ENCODE measurements at places on chromosomes 1 and 21.
A peak's percentile ranks its signal among the peaks of the same experiment; 100 is the strongest.

- DNase-seq: no peak
Observed at GRCh38 chr1:158163000-158163947, 17.4 kb upstream of the CD1D start.

- DNase-seq: no peak
Observed at GRCh38 chr1:79550402-79550801, 543.9 kb upstream of the ADGRL4 start.

DNA sequence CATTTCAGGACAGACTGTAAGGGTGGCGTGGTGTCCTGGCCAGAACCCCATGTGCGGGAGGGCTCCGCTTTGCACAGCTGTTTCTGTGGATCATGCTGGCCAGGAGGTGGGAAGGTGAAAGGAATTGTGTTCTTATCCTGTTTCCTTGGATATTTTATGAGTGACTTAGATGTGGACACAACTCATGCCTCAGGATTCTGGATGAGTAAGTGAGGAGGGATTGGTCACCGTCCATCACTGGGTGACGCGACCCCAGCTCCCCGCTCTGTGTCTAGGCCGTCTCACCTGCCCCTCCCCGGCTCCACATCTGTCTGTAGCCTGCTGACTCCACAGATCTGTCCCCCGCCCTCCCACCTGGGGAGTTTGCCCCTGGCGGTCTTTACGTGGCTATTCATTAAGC is 48.8 kb downstream of the PIK3CD start:
- no peak for DNase-seq

- DNase-seq: peak; percentile 2
Observed at GRCh38 chr1:25902462-25902861, 3.8 kb downstream of the STMN1 start.

- no peak for DNase-seq
Observed at GRCh38 chr1:68401506-68401905, 48.2 kb downstream of the RPE65 start.

- DNase-seq: no peak
Observed at GRCh38 chr1:224671076-224671475, 55.0 kb downstream of the CNIH3 start.

DNA sequence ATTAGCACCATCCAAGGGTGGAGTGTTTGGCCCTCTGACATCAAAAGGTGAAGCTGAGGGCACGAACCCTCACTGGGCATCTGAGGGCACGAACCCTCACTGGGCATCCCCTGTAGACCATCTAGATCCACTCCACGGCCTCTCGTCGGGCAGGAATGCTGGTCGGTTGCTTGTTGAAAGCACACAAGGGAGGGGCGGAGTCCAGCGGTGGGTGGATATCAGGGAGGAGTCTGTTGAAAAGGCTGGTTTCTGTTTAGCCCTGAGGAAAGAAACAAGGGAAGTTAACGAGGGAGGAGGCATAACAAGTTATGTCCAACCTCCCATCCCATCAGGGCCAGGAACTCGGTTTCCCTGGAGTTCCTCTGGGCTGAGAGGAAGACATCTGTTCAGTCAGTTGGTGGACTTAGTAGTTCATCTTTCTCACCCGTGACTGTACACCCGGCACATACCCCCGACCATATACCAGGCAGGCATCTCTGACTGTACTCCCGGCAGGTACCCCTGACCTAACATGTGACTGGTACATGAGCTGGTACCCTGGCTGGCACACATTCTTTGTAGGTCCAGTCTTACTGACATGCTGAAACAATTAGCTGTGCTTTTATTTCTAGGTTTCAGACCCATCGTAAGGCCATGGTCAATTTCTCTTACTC is 32.1 kb upstream of the PDE9A start:
- DNase-seq: no peak

- DNase-seq: no peak
Observed at GRCh38 chr1:96683931-96684330, 37.7 kb upstream of the PTBP2 start.

GRCh38 chr1:51442616-51443015 is 76.5 kb downstream of the EPS15 start:
- no peak for DNase-seq

DNA sequence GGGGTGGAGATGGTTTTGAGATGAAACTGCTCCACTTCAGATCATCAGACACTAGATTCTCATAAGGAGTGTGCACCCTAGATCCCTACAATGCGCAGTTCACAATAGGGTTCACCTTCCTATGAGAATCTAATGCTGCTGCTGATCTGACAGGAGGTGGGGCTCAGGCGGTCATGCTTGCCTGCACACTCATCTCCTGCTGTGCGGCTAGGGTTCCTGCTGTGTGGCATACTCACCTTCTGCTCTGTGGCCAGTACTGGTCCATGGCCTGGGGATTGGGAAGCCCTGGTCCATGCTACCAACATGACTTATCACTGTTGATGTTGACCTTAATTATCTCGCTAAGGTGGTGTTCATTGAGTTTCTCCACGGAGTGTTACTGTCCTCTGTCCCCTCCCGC is 144.5 kb downstream of the NAV1 start:
- DNase-seq: peak; percentile 49

GRCh38 chr1:200154069-200154767 is 126.7 kb downstream of the NR5A2 start:
- no peak for DNase-seq

GRCh38 chr1:1093610-1093943 is 19.5 kb upstream of the RNF223 start:
- no peak for DNase-seq

DNA sequence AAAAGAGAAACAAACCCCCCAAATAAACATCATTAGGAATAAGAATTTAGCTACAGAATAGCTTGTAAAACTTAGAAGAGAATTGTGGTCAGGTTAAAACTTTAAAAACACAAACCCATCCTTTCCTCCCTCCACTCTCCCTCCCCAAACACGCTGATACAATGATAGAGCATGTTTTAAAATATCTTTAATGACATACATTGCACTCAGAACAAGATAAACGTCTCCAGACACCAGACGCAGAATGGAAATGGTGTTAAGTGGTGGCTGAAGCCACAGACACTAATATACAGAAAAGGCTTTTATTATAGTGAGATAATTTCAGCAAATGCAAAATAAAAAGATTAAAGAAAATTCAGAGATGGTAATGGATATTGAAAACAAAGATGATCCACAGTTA is 58.9 kb upstream of the SAMD13 start:
- no peak for DNase-seq

GRCh38 chr1:62706985-62707743 is 19.0 kb upstream of the DOCK7 start:
- DNase-seq: no peak

DNA sequence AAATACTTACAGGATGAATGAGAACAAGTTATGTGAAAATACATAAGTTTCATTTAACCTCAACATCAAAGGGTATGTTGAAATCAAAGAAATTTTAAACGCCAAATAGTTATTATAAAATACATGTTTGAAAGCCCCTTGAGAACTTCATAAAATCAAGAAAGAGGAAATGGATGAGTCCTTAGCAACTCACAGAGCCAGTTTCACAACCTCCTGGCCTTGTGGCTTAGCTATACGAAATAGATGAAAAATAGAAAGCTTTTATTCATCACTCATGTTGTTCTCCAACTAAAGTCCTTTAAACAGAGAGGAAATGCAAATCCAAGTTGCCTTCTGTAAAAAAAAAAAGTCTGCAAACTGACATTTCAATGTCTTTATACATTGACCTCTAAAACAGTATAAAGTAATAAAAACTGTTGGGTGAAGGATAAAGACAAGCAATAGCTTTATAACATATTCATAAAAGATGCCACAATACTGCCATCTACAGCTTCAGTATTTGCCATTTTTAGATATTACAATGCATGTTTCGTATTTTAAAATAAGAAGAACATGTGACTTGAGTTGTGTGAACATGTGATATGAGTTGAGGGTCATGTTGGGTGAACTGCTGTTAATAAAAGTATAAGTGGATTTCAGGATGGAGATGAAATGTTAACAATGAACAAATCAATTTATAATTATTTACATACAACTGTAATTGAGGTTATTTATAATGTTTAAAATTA is 847.8 kb downstream of the MRPL39 start:
- DNase-seq: no peak

GRCh38 chr1:185144233-185144632 is 12.5 kb downstream of the TRMT1L start:
- DNase-seq: no peak

GRCh38 chr1:210516092-210516656 is 187.5 kb downstream of the HHAT start:
- no peak for DNase-seq

- DNase-seq: no peak
Observed at GRCh38 chr1:164702216-164702615, 143.2 kb downstream of the PBX1 start.

GRCh38 chr1:94314222-94314858 is 77.0 kb upstream of the ARHGAP29 start:
- no peak for DNase-seq

- no peak for DNase-seq
Observed at GRCh38 chr1:236348071-236348470, 46.0 kb upstream of the EDARADD start.

GRCh38 chr1:93756657-93757056 is 75.0 kb upstream of the BCAR3 start:
- no peak for DNase-seq

DNA sequence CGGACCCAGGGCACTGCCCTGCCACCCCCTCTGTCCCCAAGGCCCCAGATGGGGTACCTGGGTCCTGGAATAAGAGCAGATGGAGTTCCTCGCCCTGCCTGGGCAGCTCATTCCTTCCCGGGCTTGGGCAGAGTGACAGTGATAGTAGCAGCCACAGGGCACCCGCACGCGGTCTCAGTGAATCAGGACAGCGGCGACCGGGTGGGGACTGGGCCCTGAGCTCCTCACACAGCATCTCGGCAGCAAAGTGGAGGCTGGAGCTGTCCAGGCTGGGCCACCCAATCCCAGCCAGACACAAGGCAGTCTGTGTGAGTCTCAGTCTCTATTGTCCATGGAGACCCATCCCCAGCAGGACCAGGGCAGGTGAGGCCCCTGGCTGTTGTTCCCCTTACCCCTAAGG is 37.4 kb upstream of the CCDC27 start:
- DNase-seq: no peak

GRCh38 chr1:219924342-219924741 is 4.0 kb downstream of the SLC30A10 start:
- DNase-seq: no peak

- no peak for DNase-seq
Observed at GRCh38 chr1:68229650-68230483, 2.5 kb downstream of the WLS start.

GRCh38 chr21:25573409-25574206 is 33.7 kb downstream of the MRPL39 start:
- no peak for DNase-seq

GRCh38 chr21:37074546-37074945 is 1.5 kb downstream of the TTC3 start:
- no peak for DNase-seq

DNA sequence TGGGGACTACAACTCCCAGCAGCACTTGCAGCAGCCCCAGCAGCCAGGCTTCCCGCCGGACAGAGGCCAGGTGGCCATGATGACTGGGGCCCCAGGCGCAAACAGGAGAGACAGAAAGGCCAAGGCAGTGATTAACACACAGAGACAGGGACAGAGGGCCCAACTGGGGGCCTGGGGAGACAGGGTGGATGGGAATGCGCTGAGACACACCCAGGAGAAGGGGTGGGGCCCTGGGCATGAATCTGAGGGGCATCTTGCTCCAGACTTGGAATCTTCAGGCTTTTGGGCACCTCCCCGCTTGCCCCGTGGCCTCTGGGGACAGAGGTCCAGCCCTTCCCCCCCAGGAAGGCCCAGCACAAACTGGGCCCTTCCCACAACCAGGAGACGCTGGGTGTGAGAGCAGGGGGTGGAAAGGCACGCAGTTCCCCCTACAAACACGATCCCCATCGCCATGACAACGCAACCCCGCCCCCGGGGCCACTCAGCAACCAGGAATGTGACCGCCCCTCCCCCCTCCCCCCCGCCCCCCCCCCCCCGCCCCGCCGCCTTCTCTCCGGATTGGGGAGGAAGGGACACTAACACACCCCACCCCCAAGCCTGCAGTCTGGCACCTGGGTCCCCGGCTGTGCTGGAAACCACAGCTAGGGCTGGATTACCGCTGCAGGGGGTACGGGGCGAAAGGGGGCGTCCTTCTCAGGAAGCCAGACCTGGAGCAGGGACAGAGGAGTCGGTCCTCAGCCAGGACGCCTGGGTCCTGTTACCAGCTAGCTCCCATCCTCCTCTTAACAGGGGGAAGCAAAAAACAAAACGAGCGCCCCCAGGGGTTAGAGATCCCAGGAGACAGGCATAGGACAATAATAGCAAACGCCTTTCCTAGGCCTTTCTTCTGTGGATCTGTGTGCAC is 4.5 kb downstream of the HDGF start:
- DNase-seq: peak; percentile 68

DNA sequence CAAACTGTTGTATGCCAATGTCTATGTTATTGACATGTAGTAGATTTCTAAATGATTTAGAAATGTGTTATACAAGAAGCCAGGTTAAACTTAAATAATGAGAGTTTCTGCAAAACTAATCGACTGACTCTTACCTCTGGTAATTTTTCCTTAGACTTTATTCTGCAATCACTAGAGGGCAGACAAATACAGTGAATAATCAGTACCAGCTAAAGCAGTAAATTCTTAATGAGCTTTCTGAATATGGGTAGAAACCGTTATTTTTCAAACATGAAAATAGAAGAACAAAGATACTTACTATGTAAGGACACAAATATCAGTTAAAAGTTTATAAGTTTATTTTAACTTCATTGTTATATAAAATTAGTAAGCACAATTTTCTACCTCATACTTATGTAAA is 97.9 kb upstream of the RGS1 start:
- no peak for DNase-seq

- peak; percentile 91 for DNase-seq
Observed at GRCh38 chr1:5770981-5771765, 221.1 kb downstream of the NPHP4 start.

GRCh38 chr1:93670141-93670540 is 11.5 kb downstream of the BCAR3 start:
- DNase-seq: no peak

DNA sequence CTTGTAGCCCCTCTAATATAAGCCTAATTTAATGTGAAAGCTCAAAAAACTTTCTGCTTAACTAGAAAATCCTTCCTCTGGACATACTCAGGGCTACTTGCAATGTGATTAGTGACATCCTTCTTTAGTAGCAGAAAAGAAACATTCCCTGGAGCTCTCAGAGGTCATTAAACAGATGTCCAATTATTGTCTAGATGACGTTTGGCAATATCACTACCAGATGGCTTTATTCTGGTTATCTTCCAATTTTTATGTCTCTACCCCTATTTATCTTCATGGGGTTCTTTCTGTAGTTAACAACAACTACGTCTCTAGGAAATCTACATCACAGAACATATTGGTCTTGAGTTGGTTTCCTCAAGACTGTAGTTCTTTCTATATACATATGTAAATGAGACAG is 44.2 kb downstream of the CTH start:
- DNase-seq: no peak

GRCh38 chr1:31795801-31796621 is 19.8 kb downstream of the SPOCD1 start:
- DNase-seq: peak; percentile 91

- no peak for DNase-seq
Observed at GRCh38 chr1:59560807-59561450, 253.8 kb upstream of the HOOK1 start.
